ENCODE measurements at places on chromosomes 3 and 15. TPM values are rescaled to one million over a fixed set of nuclear protein-coding genes. Genes with fewer than 3 reads are reported as not detected.

GRCh38 chr15:70093070-70093469 is 4.6 kb downstream of the TLE3 start:
- H3K4me1 ChIP-seq = peaks cover 74% of the 10 kb centered on the region
- H3K36me3 ChIP-seq = peaks cover 49% of the 10 kb centered on the region
- H3K27me3 ChIP-seq = no peaks in the 10 kb centered on the region

GRCh38 chr15:41979493-41980266 is 7.3 kb upstream of the EHD4 start:
- H3K27ac ChIP-seq = no peak overlapping the region
- peaks cover 17% of the 10 kb centered on the region for H3K27me3 ChIP-seq
- no peak for DNase-seq
- no peaks in the 10 kb centered on the region for H3K36me3 ChIP-seq

DNA sequence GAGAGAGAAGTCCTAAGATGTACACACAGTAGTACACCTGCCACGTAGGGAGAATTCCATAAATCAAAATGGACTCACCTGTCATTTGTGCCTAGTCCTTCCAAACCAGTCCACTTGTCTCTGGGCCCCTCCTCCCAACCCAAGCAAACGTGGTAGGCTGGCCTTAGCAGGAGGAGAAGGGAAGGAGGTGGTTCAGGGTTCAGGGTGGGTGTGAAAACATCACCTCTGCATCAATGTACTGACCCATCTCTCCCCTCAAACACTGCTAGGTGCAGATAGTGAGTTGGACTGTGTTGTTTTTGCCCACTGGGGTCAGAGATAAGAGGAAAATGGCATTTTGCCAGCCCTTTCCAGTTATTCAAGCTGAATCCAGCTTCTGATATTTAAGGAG is 99.3 kb downstream of the MME start:
- H3K27me3 ChIP-seq = no peaks in the 10 kb centered on the region
- H3K36me3 ChIP-seq = no peaks in the 10 kb centered on the region
- H3K4me3 ChIP-seq = no peak overlapping the region
- DNase-seq = no peak
- no peaks in the 10 kb centered on the region for H3K4me1 ChIP-seq
- no peak overlapping the region for H3K27ac ChIP-seq

DNA sequence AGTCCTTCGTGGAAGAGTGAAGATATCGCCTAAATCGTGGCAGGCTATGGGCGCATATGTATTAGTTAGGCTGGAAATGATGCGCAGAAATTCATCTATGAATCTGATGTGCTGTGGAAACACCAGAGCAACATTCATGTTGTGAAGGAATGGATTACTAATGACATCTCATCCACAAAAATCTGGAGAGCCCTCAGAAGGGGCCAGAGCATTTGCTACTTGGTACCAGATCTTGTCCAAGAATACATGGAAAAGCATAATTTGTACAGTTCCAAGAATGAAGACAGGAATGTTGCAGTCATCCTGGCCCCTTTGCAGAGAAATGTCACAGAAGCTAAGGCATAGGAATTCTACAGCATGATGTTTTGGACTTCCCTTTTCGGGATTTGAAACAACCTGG is 38.4 kb upstream of the FOXB1 start:
- H3K27me3 ChIP-seq = peaks cover 36% of the 10 kb centered on the region
- peaks cover 14% of the 10 kb centered on the region for H3K4me1 ChIP-seq
- H3K4me3 ChIP-seq = no peak overlapping the region
- no peak for DNase-seq
- peaks cover 36% of the 10 kb centered on the region for H3K36me3 ChIP-seq

GRCh38 chr3:46455231-46456115 is 9.2 kb downstream of the LTF start:
- DNase-seq = peak; percentile 34
- H3K4me3 ChIP-seq = no peak overlapping the region
- H3K27ac ChIP-seq = no peak overlapping the region

- DNase-seq = no peak
- H3K36me3 ChIP-seq = peaks cover 23% of the 10 kb centered on the region
- H3K4me3 ChIP-seq = no peak overlapping the region
- no peaks in the 10 kb centered on the region for H3K27me3 ChIP-seq
Measured at GRCh38 chr3:128760881-128761280, 34.9 kb downstream of the RAB7A start.

DNA sequence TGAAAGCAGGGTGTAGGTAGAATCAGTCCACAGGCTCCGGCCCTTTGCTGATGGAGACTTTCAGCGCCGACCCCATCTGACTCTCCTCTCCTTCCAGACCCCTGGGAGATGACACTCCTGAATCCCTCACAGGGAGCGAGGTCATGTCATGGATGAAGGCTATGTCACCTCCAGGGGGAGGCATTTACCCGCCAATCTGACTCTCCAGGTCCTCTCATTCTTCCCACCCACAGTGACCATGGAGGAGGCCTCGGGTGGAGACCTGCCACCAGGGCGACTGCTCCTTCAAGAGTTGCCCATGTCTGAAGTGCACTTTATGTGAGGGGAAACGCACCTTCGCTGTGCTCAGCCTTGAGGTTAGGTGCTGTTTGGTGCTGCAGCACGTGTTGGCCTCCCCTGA is 112.7 kb downstream of the KLF13 start:
- H3K27me3 ChIP-seq = no peaks in the 10 kb centered on the region
- H3K36me3 ChIP-seq = no peaks in the 10 kb centered on the region
- DNase-seq = peak; percentile 71
- H3K4me3 ChIP-seq = no peak overlapping the region
- H3K27ac ChIP-seq = peak overlapping the region; percentile 94

GRCh38 chr3:172398484-172398883 is 49.8 kb downstream of the GHSR start:
- peaks cover 7% of the 10 kb centered on the region for H3K36me3 ChIP-seq
- no peak overlapping the region for H3K4me3 ChIP-seq
- H3K4me1 ChIP-seq = no peaks in the 10 kb centered on the region
- no peak for DNase-seq

DNA sequence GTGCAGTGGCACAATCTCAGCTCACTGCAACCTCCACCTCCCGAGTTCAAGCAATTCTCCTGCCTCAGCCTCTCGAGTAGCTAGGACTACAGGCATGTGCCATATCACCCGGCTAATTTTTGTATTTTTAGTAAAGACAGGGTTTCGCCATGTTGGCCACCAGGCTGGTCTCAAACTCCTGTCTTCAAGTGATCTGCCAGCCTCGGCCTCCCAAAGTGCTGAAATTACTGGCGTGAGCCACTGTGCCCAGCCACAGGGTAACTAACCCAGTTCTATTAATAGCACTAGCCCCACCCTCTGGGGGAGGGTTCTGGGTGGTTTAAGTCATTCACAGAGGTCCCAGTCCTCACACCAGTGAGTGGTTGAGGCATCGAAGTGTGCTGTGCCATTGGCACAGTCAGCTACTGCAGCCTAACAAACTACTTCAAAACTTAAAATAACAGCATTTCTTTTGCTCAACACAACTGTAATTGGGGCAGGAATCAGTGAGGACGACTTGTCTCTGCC is 44.0 kb downstream of the RHCG start:
- H3K36me3 ChIP-seq = peaks cover 3% of the 10 kb centered on the region
- H3K4me1 ChIP-seq = peaks cover 3% of the 10 kb centered on the region
- no peak for DNase-seq
- H3K27ac ChIP-seq = no peak overlapping the region

GRCh38 chr15:91291673-91292072 is 191.6 kb downstream of the SV2B start:
- no peaks in the 10 kb centered on the region for H3K4me1 ChIP-seq

TNIK gene
- 36.6 TPM for total RNA-seq

TMEM266 gene
- not detected for total RNA-seq

Data from activated CD8-positive, alpha-beta memory T cell treated with anti-CD3 and anti-CD28 coated beads, Interleukin-2, amount 10 ng/mL, durations not matched to agents 7 days and 5 days (primary cell).